ENCODE measurements at places on chromosomes 4 and X.
A peak's percentile ranks its signal among the peaks of the same experiment; 100 is the strongest.

DNA sequence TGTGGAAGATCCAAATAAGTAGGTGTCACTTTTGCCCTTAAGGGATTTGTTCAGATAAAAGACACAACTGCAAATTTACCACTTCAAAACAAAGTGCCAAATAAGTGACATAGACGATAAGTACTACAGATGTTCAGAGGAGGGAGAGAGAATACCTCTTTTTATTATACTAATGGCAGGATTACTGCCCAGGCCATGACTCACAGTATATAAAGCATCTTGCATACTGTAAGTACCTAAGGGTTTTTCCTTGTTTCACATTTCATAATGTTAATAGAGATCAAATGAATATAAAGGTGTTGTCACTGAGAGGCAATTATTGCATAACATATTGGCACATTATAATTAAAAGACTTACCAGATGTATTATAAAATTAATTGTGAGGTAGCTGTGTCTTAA, 46.4 kb downstream of the PTPN13 start:
- DNase-seq: no peak

DNA sequence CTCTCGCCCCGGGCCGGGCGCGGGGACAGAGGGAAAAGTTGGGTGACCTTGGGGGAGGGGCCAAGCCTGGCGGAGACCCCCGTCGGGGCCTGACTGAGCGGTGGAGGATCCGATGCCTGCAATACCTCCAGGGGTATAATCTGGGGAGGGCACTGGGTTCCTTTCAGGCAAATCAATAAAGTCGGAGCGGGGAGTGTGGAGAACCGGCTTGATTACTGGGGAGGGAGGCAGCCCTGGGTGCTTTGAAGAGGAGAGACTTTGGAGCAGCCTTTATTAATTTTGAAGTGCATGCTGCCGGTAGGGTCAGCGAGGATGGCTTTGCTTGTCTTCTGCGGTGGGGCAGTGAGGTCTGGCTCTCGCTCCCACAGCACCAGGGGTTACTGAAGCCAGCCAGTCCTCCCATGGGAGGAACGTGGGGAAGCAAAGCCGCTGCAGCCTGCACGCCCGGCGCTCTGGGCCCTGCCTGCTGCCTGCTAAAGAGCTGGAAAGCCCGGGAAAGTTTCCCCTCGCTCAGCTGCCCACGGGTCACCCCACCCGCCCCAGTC, 403 bp upstream of the LGI2 start:
- DNase-seq: no peak

GRCh38 chr4:123939621-123940020, 543.0 kb downstream of the SPRY1 start:
- DNase-seq: no peak

DNA sequence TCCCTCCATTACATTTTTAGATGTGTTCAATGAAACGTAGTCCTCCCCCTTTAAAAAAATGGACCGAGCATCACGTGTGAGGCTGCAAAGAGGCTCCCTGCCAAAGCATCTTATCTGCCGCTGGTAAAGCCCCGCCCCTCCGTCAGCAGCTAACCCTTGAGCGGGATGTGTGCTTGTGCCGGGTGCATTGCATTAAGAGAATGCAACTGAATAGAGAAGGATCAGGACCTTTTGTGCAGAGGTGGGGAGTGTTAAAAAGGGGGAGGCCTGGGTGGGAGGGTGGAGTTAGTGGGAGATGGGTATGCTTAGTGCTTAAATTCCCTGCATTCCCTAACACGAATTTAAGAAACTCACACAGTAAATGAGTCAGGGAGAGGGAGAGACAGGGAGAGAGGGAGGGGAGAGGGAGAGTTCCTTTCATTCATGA, 66.0 kb downstream of the TBL1X start:
- peak; percentile 6 for DNase-seq

DNA sequence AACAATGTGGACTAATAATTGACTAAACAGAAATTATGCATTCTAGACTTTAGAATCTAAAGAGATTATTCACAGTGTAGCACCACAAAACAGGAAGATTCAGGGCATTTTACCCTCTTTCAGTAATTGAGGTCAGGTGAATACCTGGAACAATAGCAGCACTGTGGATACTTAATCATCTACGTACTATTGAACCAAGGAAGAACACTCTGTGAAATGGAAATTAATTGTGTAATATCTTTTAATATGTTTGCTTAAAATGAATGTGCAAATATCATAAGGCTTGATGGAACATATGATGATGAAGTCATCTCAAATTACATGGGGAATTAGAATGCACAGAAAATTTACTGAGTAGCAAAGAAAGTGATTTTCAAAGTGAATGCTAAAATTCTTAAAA, 68.5 kb upstream of the MAP9 start:
- DNase-seq: no peak

DNA sequence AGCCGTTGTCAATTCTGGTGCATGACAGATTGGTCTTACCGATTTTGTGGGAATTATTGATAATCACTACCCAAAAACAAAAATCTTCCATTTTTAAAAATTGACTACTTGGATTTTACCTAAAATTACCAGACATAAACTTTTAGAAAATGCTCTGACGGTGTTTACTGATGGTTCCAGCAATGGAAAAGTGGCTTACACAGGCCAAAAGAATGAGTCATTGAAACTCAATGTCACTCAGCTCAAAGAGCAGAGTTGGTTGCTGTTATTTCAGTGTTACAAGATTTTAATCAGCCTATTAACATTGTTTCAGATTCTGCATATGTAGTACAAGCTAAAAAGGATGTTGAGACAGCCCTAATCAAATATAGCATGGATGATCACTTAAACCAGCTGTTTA, 23.0 kb upstream of the UGT2B17 start:
- no peak for DNase-seq

- no peak for DNase-seq
Measured at GRCh38 chr4:168907119-168907698, 102.8 kb downstream of the CBR4 start.

DNA sequence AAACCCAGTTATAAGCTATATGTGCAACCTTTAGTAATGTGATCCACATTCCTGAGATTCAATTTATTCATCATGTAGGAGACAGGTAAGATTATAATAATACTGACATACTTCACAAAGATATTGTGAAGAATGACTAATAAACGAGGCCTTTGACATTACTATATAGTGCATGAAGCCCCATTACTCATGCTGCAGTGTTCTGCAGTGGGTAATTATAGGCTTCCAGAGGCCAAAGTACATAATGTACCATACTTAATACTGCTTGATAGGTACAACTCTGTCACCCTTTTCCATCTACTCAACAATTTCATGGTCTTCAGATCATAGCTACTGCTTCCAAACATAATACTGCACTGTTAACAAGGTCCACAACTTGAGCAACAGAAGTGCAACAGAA, 68.9 kb downstream of the COL25A1 start:
- DNase-seq: no peak

GRCh38 chr4:29277381-29277780, 1442.8 kb upstream of the PCDH7 start:
- no peak for DNase-seq

DNA sequence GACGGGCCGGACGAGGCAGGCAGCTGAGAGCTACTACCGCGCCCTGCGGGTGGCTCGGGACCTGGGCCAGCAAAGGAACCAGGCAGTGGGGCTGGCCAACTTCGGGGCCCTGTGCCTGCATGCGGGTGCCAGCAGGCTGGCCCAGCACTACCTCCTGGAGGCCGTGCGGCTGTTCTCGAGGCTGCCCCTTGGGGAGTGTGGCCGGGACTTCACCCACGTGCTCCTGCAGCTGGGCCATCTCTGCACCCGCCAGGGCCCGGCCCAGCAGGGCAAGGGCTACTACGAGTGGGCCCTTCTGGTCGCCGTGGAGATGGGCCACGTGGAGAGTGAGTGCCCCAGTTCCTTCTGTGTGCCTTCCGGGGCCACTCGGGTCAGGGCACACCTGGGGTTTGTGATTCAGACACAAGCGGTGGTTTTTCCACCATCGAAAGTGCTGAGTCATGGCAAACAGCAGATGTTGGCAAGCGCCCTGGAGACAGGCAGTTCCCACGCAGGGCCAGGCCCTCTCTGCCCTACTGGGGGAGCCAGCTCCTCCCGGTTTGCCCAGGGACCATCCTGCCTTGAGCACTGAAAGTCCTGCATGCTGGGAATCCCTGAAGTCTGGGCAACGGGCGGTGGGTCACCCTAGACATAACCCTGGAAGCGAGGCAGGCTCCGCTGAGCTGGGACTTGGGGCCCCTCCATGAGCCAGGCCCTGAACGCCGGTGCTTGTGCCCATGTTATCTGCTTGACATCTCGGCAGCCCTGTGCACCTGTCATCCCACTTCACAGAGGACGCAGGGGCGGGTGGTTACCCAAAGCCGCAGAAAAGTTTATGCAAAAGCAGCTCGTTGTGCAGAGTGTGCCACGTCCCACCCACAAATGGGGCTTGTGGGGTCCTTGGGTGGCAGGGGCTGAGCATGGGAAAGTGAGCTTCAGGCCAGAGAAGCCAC, 29.5 kb downstream of the SH3TC1 start:
- DNase-seq: peak; percentile 65

GRCh38 chrX:40757058-40757457, 21.7 kb upstream of the MED14 start:
- no peak for DNase-seq

DNA sequence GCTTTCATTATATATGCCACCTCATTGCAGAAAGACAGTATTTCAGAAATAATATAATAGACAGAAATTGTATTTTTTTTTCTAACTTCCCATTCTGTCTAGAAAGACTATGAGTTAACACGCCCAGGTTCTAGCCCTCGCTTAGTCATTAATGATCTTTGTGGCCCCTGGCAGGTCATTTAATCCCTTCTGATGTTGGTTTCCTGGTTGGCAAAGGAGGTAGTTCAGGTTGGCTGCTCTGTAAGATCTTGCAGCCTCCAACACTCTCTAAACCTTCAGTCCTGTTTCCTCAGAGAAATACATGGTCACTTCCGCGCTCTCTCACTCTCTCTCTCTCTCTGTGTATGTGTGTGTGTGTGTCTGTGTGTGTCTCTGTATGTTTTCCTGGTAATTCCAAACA, 156.3 kb upstream of the NOCT start:
- DNase-seq: no peak

- DNase-seq: no peak
Measured at GRCh38 chr4:11230866-11231265, 197.8 kb downstream of the HS3ST1 start.

DNA sequence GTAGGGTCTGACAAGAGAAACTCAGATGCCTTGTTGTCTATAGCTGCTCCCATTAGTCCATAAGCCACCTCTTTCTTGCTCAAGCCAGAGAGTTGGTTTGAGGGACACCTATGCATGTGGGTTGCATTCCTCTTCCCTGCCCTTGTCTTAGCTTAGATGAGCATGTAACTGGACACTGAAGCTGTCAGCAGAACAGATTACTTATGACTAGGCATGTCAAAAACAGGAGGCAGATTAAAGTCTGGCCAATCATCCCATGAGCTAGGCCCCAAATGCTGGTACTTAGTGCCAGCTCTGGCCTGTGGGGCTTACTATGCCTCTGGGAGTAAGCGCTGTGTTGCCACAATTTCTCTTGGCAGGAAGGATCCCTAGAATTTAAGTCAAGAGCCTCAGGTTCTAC, 215.2 kb downstream of the AR start:
- DNase-seq: no peak

DNA sequence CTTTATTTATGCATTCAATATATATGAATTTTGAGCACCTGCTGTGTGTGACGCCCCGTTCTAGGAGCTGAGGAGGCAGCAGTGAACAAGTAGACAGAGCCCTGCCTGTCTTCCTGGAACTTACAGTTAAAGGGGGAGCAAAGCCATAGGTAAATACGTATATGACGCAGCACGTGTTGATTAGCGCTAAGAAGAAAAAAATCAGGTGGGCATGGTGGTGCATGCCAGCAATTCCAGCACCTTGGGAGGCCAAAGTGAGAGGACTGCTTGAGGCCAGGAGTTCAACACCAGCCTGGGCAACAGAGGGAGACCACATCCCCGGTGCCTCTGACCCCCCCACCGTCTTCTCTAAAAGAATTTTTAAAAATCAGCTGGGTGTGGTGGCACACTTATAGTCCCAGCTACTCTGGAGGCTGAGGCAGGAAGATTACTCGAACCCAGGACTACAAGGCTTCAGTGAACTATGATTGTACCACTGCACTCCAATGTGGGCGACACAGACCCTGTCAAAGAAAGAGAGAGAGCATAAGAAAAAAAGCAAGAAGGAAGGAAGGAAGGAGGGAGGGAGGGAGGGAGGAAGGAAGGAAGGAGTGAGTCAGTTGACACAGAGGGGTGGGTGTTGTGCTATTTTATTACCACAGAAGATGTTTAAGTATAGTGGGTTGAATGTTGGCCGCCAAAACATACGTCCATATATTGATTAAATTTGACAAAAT, 5.4 kb upstream of the KIAA0232 start:
- DNase-seq: no peak

- no peak for DNase-seq
Measured at GRCh38 chr4:17164666-17165065, 266.2 kb upstream of the LDB2 start.

GRCh38 chr4:25487155-25487554, 110.1 kb downstream of the ANAPC4 start:
- DNase-seq: no peak

- DNase-seq: no peak
Measured at GRCh38 chr4:26294904-26295303, 25.9 kb upstream of the RBPJ start.

DNA sequence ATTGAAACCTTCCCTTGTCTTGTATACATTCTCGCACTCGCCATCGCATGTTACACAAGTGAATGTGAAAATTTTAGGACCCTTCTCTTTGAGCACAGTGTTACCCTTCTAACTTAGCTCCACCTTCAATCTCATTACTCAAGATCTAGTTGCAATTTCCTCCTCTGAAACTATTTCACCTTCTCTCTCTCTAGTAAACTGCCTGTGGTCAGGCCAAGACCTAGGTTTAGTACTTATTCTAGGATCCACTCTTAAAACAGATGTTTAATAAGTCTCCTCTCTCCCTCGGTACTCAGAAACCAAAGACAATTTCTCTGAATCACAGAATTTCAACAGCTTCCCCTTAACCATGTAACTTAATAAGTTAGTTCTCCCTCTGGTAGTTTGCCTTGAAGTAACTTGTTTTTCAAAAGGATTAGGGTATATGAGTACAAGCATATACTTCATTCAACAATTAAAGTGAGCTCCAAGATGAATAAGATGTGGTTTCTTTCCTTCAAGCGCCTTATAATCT, 156.0 kb downstream of the SH3KBP1 start:
- DNase-seq: no peak
